ENCODE measurements at places on chromosomes 11 and 22.

DNA sequence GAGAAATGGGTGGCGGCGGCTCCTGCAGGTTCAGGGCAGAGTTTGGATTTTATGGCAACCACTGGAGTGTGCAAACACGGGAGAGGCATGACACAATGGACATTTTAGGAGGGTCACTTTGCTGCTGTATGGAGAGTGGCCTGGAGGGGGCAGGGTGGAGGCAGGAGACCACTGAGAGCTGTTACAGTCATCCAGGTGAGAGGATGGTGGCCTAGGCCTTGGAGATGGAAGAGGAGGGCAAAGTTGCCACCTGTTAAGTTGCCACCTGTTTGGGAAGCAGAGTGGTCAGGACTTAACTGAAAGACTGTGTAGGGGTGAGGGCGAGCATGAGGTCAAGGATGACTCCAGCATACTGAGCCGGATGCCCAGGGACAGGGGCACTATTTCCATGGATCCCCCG lies 2.3 kb upstream of the RAD9A start:
- peak; percentile 54 for DNase-seq

- no peak for DNase-seq
Observed at GRCh38 chr22:19582033-19582693, 58.0 kb upstream of the CLDN5 start.

DNA sequence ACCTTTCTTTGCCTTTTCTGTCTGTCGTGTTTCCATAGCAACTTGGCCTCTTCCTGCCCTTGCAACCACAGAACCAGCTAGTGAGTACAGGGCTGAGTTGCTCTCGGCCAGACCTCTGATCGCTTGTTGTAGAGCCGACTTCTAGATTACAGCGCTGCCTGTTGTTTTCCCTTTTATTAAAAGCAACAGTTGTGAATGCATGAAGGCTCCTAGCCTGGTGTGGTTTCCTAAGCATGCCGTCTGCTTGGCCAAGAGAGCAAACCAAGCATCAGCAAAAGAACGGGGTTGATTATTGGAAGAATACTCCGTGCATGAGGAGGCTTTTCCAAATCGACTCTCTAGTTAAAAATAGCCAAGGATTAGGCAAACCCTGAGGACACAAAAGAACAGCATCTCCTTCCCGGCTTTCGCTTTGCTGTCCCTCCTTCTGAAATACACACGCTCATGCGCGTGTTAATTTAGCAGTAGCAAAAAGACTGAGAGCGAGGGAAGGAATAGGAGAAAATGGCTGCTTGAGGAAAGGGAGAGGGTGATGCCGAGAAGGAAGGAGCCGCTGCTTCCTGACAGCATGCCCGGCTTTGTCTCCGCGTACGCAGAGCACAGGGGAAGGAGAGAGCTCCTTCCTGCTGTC lies 71.5 kb upstream of the TTC12 start:
- DNase-seq, result peak; percentile 41

GRCh38 chr11:70490723-70491558 lies 92.6 kb downstream of the CTTN start:
- DNase-seq, result no peak

- DNase-seq, result no peak
Observed at GRCh38 chr11:6526411-6527135, 29.5 kb downstream of the DNHD1 start.

DNA sequence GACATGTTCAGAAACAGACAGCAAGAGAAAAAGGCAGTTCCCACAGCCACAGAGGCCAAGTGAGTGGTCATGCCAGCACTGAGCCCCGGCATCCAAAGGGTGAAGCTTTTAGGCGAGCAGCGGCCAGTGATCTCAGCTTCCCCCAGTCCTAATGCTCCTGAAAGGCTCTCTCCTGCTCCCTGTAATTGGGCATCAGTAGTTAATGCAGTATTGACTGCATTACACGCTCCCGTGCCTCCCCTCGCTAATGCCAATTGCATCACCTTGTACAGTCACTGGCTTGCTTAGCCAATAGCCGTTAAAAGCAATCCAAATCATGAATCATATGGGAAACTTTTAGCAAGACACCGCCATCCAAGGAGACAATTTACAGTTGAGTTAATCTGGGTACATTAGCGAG lies 4.9 kb downstream of the LMO1 start:
- no peak for DNase-seq

- no peak for DNase-seq
Observed at GRCh38 chr22:35781898-35782297, 64.2 kb downstream of the APOL5 start.

DNA sequence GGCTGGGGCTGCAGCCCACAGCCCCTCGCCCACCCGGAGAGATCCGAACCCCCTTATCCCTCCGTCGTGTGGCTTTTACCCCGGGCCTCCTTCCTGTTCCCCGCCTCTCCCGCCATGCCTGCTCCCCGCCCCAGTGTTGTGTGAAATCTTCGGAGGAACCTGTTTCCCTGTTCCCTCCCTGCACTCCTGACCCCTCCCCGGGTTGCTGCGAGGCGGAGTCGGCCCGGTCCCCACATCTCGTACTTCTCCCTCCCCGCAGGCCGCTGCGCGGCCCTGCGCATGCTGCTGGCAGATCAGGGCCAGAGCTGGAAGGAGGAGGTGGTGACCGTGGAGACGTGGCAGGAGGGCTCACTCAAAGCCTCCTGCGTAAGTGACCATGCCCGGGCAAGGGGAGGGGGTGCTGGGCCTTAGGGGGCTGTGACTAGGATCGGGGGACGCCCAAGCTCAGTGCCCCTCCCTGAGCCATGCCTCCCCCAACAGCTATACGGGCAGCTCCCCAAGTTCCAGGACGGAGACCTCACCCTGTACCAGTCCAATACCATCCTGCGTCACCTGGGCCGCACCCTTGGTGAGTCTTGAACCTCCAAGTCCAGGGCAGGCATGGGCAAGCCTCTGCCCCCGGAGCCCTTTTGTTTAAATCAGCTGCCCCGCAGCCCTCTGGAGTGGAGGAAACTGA lies 731 bp downstream of the GSTP1 start:
- peak; percentile 21 for DNase-seq

- DNase-seq, result no peak
Observed at GRCh38 chr11:77127235-77127911, 673 bp upstream of the MYO7A start.

DNA sequence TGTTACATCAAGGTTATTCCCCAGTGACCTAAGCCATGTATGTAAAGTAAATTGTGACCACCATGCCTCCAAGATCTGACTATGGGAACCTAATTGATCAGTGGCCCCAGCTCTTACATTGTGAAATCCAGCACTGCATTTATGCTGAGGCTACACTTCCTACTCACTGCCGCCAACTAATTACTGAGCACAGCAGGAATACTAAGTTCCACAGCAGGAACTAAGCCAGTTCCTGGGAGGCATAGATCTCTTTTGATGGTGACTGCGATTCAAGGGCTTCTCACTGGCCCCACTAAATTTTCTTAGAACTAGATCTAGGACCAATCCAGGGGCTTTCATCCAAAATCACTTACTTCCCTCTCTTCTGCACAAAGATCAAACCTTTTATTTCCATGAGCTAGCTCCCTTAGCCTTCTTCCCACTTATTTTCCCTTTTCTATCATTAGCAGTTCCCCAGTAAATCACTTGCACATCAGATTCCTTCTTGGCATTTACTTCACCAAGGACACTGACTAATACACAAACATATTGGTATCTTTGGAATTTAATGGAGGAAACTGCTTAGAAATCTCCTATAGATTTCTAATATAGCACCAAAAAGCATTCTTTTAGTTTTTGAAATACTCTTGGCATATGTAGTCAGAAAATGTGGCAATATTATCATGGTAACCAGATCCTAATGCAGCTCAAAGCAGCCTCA lies 46.0 kb downstream of the CNTN5 start:
- DNase-seq, result no peak

GRCh38 chr22:32904044-32904443 lies 102.5 kb downstream of the TIMP3 start:
- DNase-seq, result peak; percentile 5

DNA sequence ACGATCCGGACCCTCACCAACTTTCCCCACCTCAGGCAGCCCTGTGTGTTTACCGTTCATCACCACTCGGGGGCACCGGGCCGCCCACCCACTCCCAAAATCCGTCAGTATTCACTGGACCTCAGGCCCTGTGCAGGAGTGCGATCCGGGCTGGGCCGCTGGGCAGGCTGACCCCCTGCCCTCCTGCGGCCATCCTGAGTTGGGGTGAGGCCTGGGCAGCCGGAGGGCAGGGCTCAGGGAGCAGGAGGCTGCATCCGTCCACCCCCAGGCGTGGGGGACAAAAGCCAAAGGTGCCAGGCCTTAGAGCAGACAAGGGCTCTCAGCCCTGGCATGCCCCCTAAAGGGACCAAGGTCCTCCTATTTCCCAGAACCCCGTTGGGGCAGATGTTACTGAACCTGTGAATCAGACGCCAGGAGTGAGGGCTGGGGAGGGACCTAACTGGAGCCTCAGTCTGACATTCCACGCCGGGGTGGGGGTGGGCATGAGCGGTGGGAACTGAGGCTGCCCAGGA lies 16.8 kb upstream of the TMEM191C start:
- no peak for DNase-seq

DNA sequence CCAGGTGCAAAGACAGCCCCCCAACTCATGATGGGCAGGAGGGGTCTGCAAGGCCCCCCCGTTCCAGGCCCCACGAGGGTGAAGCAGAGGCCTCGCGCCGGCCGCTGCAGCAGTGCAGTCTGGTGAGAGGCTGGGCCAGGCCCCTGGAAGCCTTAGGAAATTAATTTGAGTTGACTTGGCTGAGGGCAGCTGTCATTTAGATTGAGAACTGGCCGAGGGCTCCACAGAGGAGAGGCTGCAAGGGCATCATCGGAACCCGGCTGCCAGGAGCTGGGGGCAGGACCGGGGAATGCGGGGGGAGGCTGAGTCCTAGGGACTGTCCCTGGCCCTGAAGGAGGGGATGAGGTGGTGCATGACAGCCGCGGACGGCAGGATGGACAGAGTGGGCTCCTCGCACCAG lies 39.9 kb downstream of the MN1 start:
- DNase-seq, result no peak

- DNase-seq, result no peak
Observed at GRCh38 chr11:115255006-115255762, 249.0 kb downstream of the CADM1 start.

GRCh38 chr22:17897426-17897825 lies 123.2 kb upstream of the BID start:
- no peak for DNase-seq

- no peak for DNase-seq
Observed at GRCh38 chr11:106381895-106382294, 304.4 kb downstream of the AASDHPPT start.

- peak; percentile 61 for DNase-seq
Observed at GRCh38 chr22:45994491-45995404, 17.8 kb upstream of the WNT7B start.

GRCh38 chr22:38285018-38285417 lies 12.2 kb upstream of the TMEM184B start:
- no peak for DNase-seq

DNA sequence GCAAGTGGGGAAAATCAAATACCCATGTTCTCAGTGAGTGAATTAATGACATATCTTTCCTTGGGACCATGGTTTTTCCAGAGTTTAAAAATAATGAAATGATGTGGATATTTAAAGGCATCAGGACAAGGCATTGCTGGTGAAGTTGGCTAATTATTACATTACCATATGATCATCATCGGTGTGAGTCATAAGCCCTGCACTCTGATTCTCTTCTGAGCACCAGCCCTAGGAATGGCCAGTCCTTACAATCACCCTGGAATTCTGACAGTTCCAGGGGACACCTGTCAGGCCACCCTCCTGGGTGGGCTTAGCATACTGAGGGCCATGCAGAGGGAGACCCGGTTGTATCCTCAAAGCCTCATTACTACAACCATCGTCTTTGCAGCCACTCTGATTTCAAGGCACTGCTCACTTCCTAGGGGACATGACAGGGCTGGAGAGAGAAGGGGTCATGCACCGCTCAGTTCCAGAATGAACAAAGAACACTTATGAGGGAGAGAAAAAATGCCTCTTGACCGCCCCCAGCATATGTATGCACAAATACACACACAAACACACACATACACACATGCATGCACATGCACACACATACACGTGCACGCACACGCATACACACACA lies 365.0 kb downstream of the MIAT start:
- DNase-seq, result no peak

GRCh38 chr11:2209370-2209801 lies 37.8 kb upstream of the TH start:
- DNase-seq, result peak; percentile 13

GRCh38 chr11:17259519-17259918 lies 17.0 kb upstream of the NUCB2 start:
- no peak for DNase-seq

GRCh38 chr22:31488346-31488883 lies 1.2 kb downstream of the EIF4ENIF1 start:
- DNase-seq, result no peak

- DNase-seq, result no peak
Observed at GRCh38 chr11:126601550-126602215, 246.2 kb downstream of the ST3GAL4 start.
